ENCODE measurements at places on chromosomes 3 and 15.

- DNase-seq: peak; percentile 37
Observed at GRCh38 chr15:84734794-84735479, 13.5 kb upstream of the ZNF592 start.

DNA sequence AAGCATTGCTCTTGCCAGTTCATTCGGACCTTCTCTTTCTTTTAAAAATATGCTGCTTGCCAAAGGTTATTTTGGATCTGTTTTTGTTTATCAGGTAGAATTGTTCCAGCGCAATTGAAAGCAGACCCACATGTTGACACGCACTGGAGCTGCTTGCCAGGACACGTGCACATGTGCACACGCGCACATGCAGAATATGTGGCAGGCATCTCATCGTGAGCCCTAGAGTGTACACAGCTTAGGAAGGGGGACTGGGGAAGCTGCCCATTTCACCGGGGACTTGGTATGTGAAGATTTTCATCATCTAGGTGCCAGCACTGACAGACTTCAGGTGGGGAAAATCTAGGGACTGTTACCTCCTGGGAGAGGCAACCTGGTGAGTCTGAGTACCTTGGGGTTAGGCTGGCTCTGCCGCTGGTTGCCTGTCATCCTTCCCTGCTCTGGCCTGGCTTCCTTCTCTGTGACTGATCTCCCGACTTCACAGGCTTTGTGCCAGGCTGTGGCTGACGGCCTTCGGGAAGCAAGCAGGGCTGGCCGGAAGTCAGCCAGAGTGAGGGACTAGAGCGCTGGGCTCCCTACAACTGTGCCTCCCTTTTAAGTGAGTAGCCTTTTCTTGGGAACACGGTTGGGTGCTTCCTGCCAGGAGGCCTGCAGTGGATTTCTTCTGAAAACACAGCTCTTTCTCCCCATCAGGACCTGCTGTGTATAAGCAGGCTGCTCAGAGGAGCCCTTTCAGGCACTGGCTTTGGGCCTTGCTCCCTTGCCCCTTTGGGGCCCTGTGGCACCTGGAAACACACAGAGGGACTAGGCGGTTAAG, 129.3 kb downstream of the EEFSEC start:
- DNase-seq: no peak

GRCh38 chr3:191350396-191351090, 20.2 kb upstream of the UTS2B start:
- DNase-seq: no peak

DNA sequence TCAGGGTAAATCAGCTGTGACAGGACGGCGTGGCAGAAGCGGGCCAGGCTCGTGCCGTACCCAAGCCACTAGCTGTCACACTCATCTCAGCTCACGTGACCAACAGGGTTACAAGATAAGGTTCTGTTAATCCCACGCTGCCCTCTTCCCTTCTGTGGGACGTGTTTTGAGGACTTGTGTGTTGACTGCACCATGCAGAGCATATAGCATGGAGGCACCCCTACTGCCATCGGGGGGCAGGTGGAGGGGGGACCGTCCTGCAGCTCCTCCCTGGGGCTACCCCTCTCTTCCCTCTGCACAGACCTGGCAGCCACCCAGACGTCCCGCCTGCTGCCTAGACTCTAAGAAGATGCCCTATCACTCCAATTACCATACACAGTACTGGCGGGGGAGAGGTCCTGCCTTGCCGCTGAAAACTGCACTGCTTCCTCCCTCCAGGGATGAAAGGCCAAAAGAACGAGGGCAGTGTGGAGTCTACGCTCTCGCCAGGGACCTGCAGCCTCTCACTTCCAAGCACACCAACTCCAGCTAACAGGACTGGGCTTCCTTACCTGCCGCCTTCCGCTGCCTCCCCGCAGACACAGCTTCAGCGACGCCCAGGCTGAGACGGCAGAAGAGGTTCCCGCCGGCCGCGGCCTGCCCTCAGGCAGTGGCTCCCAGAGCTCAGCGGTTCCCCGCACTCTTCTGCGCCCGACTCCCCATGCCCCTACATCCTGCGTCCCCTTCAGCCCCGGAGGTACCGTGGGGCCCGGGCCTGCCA, at the start of gene TNK2:
TNK2 (minus strand) TSS at position 618 of the 760 bp plus-strand sequence. CDS start 19,963 bp downstream, outside the sequence.
- DNase-seq: peak; percentile 36

DNA sequence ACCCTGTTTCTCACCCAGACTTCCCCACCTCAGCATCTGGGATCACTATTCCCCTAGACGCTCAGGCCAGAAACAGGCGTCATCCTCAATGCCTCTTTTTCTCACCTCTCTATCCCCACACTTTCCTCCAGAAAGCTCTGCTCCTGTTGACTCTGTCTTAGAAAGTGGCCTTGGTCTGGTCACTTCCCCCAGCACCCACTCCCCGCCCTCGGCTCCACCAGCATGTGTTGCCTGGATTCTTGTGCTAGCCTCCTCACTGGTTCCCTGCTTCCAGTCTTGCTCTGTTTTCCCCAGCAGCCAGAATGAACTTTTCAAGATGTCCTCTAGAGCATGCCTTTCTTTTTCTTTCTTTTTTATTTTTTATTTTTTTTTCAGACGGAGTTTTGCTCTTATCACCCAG, 39.7 kb upstream of the ESYT3 start:
- DNase-seq: no peak

- DNase-seq: no peak
Observed at GRCh38 chr3:154356009-154356408, 31.7 kb upstream of the DHX36 start.

- DNase-seq: no peak
Observed at GRCh38 chr3:13828501-13829265, 51.2 kb downstream of the WNT7A start.

DNA sequence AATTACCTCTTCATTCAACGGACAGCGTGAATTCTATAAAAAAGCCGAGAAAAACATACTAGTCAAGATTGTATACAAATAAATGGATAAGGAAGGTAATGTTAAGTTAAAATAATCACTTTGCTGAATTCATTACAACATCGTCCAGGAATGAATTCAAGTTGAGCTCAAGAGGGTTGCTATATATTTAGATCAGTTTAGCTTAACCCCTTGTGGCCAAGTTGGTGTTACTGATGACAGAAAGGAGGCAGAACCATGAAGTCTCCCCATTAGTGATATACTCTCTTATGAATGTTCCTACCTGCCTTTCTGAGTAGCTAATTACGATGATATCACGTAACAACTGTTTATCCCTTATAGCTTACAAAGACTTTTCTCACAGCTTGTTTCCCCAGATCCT, 34.9 kb downstream of the UBR1 start:
- DNase-seq: no peak

DNA sequence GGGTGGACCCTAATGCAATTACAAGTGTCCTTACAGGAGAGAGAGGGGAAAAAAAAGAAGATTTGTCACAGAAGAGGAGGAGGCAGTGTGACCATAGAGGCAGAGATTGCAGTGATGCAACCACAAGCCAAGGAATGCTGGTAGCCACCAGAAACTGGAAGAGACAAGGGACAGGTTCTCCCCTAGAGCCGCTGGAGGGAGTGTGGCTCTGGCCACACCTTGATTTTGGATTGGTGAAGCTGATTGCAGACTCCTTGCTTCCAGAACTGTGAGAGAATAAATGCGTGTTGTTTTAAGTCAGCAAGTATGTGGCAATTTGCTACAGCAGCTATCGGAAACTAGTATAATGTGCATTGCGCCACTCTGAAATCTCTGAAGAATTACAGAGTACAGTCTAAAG, 110.1 kb downstream of the SRGAP3 start:
- no peak for DNase-seq

GRCh38 chr3:3800685-3801493, 1.7 kb downstream of the LRRN1 start:
- no peak for DNase-seq

DNA sequence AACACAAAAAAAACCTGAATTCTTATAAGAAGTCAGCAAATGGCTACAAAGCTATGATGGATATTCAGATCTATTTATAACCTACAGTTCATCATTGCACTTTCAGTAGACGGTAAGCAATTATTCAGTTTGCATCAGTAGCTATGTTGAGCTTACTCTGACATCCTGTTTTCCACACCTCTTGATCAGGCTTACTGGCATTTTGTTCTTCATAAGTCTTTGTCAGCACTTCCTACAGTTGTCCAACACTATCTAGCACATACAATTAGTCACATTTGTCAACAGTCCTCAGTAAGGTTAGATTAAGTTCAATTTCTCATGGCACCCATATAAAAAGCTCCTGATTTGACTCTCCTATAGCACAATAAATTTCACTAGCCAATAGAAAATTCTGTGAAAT, 71.2 kb upstream of the ST3GAL6 start:
- no peak for DNase-seq

- DNase-seq: no peak
Observed at GRCh38 chr15:75791337-75791713, 51.9 kb upstream of the UBE2Q2 start.

- no peak for DNase-seq
Observed at GRCh38 chr3:2099028-2099671, 484 bp downstream of the CNTN4 start.

DNA sequence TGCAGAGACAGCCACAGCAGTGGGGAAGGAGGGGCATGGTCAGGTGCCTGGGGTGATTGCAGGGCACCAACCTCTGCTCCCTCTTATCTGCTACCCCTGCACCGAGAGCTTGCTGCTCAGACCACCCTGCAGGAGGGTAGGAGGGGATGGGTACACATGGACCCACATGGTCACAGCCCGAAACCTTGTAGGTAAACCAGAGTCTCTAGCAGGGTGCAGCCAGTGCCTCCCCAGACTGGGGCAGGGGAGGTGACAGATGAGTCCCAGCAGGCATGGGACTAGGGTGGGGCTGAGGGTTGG, 49.2 kb downstream of the FAH start:
- no peak for DNase-seq

DNA sequence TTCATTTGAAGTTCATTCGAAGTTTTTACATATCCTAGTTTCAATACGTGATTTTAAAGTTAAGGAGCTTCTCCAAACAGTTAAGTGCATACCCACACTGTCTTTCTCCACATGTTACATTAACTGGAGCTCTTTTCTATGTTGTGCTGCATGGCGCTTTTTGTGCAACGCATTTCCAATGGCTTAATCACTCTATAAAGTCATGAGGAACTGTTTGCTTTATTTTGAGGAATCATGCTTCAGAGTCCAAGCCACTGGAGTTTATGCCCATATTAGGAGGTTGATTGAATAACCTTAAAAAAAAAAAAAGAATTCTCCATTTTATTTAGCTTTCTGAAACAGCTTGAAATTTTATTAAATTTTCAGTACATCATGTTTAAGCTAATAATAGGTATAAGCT, 109.4 kb upstream of the MBNL1 start:
- DNase-seq: no peak

GRCh38 chr15:29418931-29419330, 149.3 kb upstream of the NSMCE3 start:
- DNase-seq: no peak

- DNase-seq: no peak
Observed at GRCh38 chr3:132164469-132165092, 129.8 kb upstream of the CPNE4 start.

GRCh38 chr3:62415312-62415801, 42.0 kb upstream of the FEZF2 start:
- DNase-seq: no peak

- no peak for DNase-seq
Observed at GRCh38 chr3:37762286-37762685, 99.4 kb upstream of the CTDSPL start.

DNA sequence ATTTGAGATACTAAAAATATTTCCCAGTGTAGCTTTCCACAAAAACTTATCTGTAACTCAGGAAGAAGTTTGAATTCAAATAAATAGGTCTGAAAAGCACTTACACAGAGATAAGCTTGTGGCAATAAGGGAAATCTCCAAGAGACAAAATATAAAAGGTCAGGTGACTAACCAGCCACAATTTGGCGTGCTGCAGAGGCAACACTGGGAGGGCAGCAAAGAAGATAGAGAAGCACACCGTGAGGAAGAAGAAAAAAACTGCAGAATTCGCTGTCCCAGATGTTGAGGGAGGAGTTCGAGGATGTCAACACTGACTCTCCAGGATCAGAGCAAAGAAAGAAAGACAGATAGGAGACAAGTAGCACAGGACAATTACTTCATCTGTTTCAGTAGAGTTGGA, 204.4 kb downstream of the FMN1 start:
- DNase-seq: no peak

DNA sequence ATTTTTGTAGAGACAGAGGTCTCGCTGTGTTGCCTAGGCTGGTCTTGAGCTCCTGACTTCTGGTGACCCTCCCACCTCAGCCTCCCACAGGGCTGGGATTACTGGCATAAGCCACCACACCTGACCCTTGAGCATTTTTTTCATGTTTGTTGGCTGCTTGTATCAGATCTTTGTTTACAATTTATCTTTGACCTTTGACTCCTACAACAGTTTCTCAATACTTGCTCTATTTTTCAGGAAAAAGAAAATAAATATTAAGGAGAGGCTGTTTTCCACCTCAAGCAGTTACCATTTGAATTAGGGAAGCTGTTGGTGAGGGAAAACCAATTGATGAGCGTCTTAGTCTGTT, 44.5 kb downstream of the LIMD1 start:
- no peak for DNase-seq

DNA sequence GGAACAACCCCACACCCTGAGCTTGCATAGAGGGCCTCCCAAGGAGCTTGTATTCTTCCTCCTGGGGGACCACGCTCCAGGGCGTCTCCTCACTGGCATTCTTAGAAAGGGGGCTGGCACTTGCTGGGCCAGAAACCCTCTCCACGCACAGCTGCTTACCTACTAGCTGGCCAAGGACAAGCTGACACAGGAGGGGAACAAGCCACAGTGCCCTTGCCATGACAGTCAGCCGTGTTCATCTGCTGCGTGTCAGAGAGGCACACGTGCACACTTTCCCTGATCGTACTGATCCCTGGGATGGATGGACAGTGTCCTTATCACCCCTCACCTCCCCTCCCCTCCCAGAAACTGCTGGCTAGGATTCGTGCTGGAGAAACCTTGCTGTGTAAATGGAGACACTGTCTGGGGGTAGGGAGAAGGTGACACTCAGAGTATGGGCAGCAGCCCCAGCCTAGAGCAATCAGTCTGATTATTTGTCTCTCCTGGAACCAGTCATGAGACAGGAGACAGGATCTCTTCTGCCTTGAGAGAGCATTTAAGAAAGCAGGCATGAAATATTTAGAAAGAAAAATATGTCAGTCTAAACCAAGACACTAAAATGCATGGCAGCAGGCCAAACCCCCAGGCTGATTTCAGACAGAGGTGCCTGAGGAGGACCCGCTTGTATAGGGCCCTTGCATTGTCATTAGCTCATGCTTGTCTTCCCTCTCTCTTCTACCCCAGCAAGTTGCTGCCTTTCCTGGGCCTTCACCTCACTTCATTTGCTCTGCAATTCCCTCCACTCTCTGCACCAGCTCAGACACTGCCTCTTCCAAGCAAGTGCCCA, 311.8 kb upstream of the TRIM42 start:
- no peak for DNase-seq
